ENCODE measurements at places on chromosomes 13 and 19.

DNA sequence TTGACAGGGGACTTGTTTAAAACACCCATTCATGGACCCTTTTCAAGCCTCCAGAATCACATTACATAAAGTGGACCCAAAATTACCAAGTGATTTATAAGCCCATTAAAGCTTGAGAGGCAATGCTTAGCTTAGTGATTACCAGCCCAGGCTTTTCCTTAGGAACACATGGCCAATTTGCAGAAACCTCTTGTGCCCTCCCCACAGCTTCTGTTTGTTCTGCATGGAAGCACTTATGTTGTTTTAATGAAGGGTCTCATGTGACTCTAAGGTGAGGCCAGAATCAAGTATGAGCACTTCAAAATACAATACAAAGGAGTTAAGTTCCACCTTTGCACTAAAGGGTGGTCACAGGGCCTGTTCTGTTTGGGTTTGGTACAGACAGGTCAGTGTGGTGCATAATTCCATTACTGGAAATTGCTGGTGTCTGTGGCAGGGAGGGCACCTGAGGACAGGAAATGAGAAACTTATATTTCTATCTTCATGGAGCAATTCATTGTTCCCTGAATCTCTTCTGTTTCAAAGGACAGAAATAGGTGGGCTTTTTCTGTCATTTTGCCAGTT lies 15.3 kb downstream of the ZNF486 start:
- no peak for DNase-seq

- DNase-seq = peak; percentile 88
Measured at GRCh38 chr13:44312834-44313551, 60.6 kb upstream of the SERP2 start.

- no peak for DNase-seq
Measured at GRCh38 chr19:1864480-1865171, 1.2 kb upstream of the KLF16 start.

DNA sequence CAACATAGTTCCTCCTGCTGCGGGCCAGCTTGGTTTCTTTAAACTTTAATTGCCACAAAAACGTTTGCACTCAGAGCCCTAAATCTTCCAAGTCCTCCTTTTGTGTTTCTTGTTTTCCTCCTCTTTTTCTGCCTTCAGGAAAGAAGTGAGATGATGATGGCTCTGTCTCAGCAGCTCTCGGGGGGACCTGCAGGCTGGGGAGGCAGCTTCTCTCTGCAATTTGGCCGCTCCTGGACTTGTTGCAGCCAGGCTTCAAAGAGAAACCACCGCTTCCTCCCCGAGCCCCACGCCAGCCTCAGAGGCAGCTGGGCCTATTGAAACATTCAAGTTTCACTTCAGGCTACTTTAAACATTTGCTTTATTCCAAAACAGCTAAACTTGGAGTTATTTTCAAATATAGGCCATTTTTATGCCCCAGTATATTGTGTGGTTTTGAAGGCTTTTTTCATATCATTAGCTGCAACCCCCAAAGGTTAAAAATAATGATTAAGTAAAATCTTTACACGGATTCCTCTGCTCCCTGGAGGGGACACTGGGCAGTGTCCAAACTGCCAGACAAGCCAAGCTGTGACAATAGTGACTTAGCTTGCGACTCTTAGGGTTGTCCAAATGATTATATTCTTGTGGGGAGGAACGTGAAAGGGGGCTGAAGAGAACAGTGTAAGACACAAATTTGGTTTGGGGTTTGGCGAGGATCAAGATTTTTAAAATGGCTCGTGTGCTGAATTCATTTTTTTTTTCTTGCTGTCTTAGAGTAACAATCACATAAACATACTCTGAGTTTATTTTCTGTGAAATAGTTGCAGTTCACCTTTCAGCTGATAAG lies 330.8 kb downstream of the DLEU7 start:
- no peak for DNase-seq

DNA sequence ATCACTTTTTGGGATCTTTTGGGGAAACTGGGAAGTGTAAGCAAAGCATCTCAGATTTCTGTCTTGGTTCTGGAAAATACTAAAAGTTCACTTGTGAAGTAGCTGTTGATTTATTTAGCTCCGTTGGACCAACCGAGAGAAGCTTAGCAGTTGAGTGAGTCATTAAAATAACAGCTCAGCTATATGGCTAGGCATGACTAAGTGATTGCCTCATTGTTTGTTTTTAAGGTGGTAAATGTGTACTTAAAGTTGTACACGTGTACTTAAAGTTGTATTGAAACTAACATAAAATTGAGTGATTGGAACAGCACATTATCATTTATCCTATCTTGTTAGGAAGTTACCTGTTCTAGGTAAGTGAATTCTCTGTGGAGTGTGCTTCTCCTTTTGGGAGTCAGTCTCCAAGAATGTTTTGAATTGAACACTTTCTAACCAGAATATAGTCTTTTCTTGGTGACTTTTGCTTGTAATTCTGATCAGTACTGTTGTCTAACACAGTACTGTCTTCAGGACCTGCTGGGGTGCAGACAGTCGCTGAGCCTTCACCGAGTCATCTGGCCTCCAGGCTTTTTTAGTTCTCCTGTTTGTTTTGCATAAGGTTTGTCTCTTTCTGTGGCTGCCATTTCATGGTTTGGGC lies 2.9 kb upstream of the DCUN1D2 start:
- DNase-seq = peak; percentile 94

DNA sequence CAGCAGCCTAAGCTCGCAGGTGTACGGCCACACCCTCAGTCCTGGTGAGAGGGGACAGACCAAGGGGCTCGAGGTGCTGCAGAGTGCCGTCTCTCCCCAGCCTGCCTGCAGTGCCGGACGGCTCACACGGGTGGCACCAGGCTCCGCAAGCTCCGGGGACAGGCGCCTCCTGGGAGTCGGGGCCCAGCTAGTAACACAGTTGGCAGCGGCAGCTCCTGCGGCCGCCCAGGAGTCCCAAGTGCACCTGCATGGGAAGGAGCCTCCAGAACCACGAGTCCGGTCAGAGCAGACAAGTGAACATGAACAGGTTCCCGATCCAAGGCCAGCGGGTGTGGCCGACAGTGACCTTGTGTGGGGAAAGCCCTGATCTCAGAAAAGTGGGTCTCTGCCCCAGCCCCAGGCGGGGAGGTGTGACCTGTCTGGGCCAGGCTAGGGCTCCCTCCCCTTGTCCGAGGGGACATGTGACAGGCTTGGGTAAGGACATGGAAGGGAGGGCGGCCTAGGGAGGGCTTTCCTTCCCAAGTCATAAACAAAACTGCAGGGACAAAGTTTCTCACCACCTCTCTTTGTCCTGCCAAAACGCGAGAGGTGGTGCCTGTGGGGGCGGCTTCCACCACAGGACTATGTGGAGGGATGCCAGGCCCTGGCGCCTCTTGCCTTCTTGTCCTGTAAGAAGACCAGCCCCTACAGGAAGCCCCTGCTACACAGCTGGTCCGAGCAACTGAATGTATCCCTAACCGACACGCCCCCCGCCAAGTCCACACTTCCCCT lies 46.5 kb downstream of the MLLT1 start:
- no peak for DNase-seq

DNA sequence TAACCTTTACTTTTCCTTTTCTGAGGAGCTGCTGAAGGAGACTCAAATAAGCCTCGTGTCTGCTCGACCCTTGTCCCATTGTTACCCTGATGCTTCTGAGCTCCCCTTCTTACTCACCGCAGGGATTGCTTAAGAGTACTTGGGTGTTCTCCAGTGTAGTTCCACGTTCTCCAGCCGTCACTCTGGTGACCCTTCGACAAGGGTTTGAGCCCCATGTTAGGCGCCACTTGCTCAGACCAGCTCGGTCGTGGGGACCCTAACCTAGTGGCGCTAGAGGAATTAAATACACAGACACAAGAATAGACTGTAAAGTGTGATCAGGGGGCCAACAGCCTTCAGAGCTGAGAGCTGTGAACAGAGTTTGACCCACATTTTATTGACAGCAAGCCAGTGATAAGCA lies 10.3 kb downstream of the ZNF480 start:
- no peak for DNase-seq

GRCh38 chr13:106182404-106182803 lies 353.1 kb downstream of the EFNB2 start:
- peak; percentile 42 for DNase-seq

- no peak for DNase-seq
Measured at GRCh38 chr19:24052811-24053210, 34.2 kb upstream of the ZNF254 start.

- no peak for DNase-seq
Measured at GRCh38 chr13:43411741-43412140, 375.0 kb downstream of the ENOX1 start.

GRCh38 chr19:49229416-49229815 lies 71.8 kb downstream of the TRPM4 start:
- DNase-seq = no peak

DNA sequence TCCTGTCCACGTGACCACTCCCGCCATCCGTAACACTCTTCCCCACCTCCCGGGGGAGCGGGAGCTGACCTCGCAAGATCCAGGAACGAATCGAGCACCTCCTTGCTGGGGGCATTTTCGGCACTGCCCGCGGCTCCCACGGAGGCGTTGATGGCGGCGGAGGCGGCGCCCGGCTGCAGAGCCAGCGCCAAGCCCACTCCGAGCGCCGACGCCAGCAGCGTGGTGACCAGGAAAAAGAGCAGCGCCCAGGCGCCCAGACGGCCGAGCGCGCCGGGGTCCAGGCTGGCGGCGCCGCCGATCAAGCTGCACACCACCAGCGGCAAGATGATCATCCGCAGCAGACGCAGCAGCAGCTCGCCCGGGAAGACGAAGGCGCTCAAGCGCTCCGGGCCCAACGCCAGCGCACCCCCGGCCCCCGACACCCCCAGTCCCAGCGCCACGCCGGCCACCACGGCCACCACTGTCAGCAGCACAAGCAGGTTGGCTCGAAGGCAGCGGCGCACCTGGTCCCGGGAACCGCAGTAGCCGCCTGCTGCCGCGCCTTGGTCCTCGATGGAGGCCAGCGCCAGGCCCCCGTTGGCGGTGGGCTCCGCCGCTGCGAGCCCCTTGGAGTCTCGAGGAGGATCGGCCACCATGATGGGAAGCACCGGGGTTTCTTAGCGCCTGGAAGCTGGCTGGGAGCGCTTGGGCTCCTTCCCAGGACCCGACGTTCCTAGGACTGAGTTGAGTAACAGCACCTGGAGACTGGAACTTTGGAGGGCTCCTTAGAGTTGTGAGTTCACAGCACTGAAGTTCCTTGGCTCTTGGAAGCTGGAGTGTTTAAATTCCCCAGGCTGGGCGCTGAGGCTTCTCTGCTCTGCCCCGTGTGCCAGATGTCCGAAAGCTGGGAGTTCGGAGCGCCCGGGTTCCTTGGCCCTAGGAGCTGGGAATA lies 798 bp downstream of the SLC1A5 start:
- DNase-seq = no peak

DNA sequence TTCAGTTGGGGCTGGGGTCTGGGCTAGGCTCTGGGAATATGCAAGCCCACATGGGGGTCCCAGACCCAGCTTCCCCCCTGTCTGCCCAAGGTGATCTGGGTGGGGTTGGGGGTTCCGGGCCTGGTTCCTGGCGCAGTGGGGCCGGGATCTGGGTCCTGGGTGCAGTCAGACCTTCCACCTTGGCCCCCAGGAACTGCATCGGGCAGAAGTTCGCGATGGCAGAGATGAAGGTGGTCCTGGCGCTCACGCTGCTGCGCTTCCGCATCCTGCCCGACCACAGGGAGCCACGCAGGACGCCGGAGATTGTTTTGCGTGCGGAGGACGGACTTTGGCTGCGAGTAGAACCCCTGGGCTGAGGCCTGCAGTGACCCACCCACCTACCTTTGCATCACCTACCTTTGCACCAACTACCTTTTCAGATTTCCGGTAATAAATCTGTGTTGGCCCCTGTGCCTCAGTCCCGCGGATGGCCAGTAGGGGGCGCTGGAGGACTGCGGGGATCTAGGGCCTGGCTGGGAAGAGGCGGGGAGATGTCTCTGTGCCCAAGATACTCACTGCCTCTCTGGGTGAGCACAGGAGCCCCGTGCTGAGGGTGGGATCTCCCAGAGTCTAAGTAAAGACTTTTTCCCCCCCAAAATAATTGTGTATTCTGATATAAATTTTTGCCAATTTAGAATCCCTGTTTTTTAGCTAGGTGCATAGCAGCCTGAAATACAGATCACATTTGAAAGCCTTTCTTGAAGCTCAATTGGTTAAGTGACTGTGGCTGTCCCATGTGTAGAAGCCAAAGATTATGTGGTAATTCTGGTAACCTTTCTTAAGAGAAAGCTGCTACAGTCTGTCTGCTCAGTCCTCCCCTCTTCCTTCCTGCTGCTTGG lies 11.5 kb upstream of the CYP4F3 start:
- DNase-seq = no peak

DNA sequence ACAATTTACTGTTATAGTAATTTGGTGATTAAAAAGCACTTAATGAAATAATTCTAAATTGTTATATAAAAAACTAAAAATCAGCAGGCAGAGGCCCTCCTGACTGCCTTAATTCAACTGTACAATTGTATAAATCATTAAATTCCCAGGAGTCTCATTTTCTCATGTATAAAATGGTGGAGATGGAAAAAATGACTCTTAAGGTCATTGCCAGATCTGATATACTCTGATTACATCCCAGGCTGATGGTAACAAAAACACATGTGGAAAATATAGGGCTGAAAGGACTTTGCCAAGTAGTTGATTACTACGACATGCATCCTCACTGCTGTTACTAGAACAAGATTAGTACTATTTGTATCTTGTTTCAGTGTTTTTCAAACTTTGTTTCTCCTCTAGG lies 1020.0 kb upstream of the SLC10A2 start:
- DNase-seq = no peak

DNA sequence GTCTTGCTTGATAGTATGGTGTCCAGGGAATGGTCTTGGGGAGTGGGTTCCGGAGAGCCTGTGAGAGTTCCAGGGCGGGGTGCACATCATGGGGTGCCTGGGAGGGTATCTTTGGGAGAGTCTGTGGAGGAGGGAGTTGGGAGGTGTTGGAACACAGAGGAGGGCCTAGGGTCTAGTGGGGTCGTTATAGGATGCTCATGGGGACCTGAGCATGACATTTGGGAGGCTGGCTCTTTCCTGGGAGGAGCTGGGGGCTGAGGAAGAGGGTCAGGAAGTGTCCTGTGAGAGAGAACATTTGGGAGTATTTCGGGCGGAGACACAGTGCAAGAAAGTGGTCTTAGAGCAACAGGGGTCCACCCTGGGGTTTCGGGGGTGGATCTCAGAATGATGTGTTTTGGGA lies 2.7 kb downstream of the ACTL9 start:
- no peak for DNase-seq

DNA sequence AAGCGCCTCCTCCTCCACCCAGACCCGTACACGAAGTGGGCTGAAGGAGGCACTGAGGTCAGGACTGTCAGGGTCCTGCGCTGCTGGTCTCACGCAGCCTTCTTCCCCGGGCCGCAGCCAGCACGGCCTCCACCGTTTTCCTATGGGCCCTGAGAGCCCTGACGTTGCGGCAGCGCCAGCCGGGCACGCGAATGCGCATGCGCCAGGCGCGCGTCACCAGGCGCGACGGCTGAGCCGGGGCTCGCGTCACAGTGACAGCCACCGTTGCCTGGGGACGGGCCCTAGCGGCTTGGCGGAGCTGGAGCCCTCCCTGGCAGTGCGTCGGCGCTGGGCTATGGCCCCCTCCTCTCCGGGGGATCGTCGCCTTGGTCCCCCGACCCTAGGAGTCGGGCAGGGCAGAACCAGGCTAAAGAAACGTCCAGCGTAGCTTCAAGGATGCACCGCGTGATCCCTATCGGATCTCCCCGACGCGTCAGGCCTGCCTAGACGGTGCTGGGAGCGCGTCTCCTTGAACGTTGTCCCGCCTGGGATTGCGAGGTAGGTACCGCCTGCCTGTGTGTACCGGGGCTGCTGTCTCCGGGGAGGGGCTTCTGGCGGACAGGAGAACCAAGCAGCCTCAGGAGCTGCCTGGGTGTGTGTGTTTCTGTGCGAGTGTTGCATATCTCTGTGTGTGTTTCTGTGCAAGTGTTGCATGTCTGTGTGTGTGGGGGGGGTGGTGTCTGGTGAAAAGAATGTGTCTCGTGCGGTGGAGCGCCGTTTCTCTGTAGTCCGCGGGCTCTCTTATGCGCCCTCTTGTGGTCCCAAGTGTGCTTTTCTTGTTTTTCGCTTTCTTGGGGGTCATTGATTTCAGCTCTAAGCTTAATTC lies 43.2 kb downstream of the ZNF571 start:
- DNase-seq = no peak

Measured in epithelial cell of proximal tubule (primary cell).